ENCODE measurements at places on chromosomes 3 and 15.

DNA sequence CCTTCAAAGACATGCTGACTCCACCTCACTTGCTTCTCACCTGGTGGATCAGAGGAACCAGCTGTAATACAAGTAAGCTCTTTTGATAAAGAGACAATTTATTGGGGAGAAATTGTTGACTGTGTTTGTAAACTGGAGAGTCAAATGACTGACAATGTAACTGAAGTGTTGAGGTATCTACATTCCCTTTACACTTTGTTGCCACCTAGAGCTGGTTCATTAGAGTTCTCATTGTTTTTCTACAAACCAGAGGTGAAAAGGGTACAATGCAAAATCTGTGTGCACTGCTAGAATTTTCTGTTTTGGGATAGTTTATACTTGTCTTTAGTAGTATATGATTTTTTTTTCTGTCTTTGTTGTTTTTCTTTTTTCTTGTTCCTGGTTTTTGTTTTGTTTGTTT, 8.7 kb upstream of the LRRC58 start:
- DNase-seq = no peak

- DNase-seq = no peak
Observed at GRCh38 chr3:105316331-105316730, 50.4 kb upstream of the ALCAM start.

GRCh38 chr3:184488577-184488976, 73.0 kb upstream of the EPHB3 start:
- no peak for DNase-seq

DNA sequence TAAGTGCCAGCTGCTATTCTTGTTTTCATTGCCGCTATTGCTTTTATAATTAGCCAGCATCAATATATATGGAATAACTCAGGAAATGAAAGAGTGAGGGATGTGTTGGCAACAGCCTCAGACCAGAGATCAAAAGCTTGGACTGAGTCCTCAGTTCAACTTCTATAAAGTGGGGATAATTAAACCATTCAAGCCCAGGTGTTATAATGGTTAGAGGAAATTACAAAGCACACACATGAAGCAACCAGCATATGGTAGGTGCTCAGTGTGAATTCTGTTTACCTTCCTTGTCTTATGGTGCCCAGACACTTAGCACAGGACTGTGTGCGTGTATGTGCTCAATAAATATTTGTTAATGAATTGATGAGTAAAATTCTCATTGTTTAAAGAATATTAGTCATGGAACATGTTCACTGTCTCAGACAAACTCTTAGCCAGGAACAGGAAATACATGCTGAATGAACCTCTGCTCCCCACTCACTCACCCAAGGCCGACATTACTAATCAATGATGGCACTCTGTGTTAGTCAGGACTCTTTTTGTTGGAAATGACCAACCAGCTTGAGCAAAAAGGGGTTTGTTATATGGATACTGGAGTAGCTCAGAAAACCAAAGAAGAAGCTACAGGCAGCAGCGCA, 16.7 kb upstream of the CCDC174 start:
- DNase-seq = no peak

DNA sequence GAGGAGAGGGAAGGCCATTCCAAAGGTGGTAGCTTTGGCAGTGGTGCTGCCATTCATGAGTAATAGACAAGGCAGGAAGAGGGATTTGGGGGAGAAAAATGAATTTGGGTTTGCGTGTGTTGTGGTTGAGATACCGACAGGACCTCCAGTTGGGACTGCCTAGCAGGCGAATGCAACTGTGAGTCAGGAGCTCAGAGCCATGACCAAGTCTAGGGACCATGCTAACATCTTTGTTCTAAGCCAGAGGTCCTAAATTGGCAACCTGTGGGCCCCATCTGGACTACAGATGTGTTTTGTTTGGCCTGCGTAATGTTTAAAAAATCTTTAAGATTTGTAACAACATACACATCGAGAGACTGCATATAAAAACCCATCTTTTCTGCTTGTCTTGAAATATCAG, 61.6 kb downstream of the SAMMSON start:
- no peak for DNase-seq

DNA sequence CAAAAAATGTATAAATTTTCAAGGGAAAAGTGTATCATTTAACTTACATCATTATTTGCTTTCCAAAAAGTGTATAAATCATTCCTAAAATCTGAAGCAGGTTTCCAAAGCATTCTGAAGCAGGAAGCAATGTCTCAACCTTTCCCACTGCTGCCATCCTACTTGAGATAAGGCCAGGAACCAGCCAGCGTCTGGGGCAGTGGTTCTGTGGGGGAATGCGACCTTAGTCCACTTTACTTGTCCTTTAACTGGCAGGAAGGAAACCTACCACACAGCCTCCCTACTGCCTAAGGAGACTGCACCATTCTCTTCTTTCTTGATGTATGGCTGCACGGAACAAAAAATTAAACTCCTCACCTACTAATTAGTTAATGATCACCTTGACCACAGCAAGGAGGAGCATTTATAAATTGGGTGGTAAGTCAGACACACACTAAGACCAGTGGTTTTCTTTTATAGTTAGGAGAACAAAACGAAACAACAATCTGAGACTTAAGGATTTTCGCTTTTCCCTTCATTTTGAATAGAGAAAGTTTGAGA, 3.7 kb downstream of the SORD start:
- DNase-seq = no peak

DNA sequence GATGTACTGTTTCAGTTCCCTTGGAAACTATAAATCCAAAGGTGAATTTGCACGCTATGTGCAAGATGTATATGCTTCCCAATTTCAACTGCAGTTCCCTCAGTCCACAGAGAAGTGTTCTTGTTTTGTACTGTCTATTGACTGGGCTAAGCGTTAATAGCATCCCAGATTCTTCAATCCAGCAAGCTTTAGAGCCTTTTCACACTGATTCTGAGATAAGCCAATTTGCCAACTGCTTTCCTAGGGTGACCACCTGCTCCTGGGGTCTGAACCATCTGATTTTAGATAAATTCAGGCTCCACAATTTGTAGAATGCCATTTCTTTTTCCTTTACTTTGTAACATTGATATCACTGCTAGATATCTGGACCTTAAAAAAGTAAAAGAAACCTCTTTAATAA, 340.1 kb downstream of the PTPRG start:
- no peak for DNase-seq
